ENCODE measurements at places on chromosomes 1 and 21.

- no peak for DNase-seq
These were observed 695.3 kb downstream of the PTPRU start for GRCh38 chr1:29931477-29932175.

GRCh38 chr1:156781585-156782186 lies 14.4 kb downstream of the PRCC start:
- no peak for DNase-seq

DNA sequence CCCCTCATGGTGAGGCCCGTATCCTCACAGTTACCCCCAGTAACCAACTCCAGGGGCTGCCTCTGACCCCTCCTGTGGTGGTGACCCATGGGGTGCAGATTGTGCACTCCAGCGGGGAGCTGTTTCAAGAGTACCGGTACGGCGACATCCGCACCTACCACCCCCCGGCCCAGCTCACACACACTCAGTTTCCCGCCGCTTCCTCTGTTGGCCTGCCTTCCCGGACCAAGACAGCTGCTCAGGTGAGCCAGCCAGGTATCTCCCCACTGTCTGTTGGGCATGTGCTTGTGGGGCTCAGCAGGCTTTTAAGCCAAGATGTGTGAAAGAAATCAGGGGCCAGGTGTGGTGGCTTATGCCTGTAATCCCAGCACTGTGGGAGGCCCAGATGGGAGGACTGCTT lies 39.9 kb downstream of the ZBTB17 start:
- no peak for DNase-seq

GRCh38 chr21:14353726-14354125 lies 29.2 kb downstream of the HSPA13 start:
- DNase-seq, result no peak

- DNase-seq, result no peak
These were observed 67.5 kb downstream of the TRIM11 start for GRCh38 chr1:228339059-228339704.

DNA sequence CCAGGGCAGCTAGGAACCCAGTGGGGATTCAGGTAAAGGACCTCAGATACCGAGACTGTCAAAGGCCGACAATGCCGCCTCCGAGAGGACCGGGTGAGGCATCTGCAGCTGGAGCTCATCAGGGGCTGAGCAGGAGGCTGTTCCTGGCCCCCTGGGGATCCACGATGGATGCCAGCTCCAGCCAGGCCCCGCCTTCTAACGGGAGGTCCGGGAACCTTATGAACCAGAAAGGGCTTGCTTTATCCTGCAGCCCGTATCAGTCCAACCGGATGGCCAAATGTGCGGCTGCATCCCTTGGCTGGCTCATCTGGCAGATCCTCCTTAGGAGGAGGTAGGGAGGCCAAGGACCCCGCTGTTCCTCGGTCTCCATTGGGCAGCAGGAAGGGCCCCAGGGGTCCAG lies 32.0 kb downstream of the SLC45A1 start:
- DNase-seq, result peak; percentile 38

DNA sequence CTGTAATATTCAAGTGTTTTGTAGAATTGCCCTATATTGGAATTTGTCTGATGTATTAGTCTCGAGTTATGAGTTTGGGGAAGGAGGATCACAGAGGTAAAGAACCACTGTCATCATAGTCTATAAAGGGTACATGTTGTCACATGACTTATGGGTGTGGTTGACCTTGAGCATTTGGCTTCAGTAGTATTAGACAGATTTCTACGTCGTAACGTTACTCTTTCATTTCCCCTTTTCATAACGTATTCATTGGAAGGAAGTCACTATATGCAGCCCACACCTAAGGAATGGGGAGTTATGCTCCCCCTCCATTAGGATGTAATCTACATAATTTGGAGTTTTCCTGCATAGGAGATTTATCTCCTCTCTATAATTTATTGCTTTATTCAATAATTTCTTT lies 110.1 kb upstream of the VAV3 start:
- DNase-seq, result no peak

GRCh38 chr1:203968761-203969160 lies 104.2 kb upstream of the SOX13 start:
- DNase-seq, result no peak

DNA sequence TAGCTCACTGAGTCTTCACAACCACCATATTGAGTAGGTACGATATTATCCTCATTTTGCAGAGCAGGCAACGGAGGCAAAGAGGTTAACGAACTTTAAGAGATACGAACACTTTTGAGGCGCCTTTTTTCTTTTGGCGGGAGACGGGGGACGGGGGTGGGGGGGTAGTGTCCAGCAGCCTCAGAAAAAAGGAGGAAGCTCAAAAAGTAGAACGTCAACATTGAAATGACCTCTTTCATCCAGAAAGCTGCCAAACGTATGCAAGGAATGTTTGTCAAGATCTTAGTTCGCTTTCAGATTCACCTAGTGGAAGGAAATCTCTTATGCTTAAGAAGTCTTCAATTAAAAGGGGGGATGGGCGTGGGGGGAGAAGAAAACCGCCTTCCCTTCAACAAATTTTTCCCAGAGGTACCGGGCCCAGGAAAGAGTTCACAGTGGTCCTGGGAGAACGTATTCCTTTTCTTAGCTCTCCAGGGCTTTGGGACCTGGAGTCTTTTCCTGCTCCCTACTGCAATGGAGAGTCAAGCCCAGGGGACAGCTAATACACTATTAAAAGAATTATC lies 1.1 kb upstream of the PCAT6 start:
- no peak for DNase-seq

DNA sequence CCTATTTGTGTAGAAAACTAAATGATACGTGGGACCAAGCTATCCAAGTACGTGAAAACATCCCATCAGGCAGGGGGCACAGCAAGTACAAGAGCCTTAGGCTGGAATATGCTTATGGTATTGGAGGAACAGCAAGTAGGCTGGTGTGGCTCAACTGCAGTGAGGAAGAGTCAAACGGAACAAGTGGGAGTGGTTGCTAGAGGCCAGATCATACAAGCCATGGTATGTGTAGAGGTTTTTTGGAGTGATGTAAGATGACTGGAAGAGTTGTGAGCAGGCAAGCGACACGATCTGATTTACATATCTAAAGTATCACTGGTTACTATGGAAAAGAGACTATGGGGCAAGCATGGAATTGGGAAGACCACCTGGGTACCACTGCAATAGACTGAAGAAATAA lies 27.8 kb downstream of the ELK4 start:
- no peak for DNase-seq

- DNase-seq, result no peak
These were observed 29.5 kb downstream of the HLX start for GRCh38 chr1:220908757-220909156.

- no peak for DNase-seq
These were observed 95.3 kb upstream of the ACTRT2 start for GRCh38 chr1:2925918-2926317.

DNA sequence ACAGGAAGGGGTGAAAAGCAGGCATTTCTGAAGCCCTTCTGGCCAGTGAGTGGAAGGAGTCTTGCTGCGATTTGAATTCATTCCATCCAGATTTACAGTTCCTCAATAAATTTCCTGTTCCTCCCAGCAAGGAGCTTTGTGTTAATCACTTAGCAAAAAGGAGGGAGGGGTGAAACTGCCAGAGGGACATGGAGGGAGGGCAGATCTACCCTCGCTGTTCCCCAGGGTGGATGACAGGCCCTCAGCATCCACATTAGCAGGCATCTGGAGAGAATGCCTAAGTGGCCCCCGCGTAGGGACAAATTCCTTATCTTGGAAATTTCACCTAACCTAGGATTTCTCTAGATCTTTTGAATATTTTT lies 1.2 kb downstream of the ETV3 start:
- no peak for DNase-seq

GRCh38 chr1:46134660-46135331 lies 2.4 kb upstream of the PIK3R3 start:
- peak; percentile 84 for DNase-seq

DNA sequence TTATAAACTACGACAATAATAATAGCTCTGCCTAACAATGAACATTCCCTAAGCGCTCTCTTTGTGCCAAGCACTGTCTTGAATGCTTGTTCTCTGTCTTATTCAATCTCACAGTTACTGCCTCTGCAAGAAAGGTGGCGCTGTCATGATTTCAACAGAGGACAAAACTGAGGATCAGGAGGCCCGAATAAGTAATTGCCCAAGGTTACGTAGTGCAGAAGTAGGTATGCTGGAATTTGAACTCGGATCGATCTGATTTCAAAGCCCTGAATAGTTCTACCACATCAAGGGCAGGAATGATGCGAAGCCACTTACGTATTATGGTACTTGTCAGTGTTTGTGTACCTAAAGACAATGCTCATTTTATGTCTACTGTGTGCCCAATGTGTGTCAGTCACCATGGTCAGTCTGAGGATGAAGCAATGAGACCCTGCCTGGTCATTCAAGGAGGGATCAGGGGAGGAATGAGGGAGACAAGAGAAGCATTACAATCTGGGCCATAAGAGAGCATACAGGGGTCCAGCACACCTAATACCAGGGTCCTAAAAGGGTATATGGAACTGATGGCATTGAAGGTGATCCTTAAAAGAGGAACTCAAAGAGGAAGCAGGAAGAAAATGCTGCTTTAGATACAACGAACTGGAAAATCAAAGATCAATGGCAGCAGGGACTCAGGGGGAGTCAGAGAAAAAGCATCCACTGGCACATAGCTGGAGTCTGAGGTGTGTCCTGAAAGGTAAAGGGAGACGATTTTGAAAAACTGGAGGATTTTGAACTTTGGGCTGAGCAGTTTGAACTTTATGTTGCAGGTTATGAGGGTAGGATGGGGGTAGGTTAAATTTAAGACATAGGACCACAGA lies 389.2 kb downstream of the PLPP3 start:
- DNase-seq, result no peak

GRCh38 chr1:20640183-20640597 lies 6.9 kb downstream of the PINK1 start:
- DNase-seq, result peak; percentile 69

- no peak for DNase-seq
These were observed 251.9 kb downstream of the PTPRU start for GRCh38 chr1:29488086-29488793.

DNA sequence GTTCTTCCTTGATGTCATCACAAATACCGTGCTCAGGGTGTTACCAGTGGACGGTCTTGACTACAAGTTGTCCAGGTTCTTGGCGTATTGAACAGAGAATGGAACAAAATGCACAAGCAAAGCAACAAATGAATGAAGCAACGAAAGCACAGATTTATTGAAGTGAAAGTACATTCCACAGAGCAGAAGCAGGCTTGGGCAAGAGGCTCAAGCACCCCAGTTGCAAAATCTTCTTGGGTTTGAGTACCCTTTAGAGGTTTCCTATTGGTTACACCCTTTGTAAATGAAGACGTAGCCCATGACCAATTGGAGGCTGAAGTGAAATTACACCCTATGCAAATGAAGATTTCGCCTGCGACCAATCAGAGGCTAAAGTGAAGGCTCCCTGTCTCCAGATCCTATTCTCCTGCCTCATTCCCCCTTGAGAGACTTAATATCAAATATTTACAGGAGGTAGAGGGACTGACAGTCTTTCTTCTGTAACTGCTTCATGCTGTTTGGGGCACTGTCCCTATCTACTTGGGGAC lies 38.3 kb downstream of the YY1AP1 start:
- DNase-seq, result no peak

DNA sequence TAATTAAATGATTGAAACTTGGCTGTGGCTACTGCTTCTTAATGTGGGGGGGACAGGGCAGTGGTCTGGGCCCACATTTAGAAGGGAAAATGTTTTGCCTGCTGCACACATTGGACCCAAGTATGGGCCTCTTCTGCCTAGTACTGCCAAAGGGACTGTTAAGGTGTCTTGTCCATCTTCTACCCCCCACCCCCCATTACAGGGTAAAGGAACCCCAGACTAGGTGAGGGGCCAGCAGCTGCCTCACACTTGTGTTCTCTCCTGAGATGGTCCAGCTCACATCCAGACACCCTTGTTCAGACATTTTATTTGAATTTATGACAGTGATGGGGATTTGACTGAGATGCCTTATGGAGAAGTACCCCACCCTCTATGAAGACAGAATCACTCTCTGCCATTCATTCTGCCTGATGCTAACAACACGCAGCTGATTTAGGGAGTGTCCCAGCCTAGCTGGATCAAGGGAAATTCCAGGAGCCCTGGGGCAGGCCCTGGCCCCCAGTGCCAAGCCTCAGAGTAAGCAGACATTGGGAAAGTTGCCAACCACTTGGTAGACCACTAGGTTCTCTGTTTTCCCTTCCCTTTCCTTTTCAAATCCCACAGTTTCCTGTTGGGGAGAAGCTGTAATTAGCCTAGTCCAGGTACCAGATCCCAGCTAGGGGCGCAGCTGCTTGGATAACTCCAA lies 42.1 kb downstream of the YARS1 start:
- no peak for DNase-seq
